ENCODE measurements at places on chromosomes 5 and 9.
A peak's percentile ranks its signal among the peaks of the same experiment; 100 is the strongest.

- no peak for DNase-seq
These were observed 1.6 kb downstream of the PLK2 start for GRCh38 chr5:58458141-58458742.

DNA sequence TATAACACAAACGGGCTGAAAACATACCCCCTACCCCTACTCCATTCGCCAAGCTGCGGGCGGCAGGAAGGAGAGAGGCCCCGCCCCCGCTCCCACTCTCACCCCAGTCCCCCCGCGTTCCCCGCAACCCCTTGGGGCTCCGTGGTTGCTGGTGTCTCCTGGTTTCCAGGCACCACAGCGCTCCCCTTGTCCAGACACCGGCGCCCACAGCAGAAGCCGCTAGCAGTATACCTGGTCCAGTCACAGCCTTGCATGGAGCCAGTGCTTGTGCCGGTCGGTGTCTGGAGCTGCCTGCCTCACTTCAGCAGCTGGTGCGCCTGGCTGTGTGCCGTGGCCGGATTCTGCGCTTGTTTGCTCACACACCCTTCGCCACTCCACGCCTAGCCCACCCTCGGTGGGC is 240.5 kb upstream of the DAB2 start:
- no peak for DNase-seq

GRCh38 chr9:134131471-134132207 is 4.2 kb upstream of the WDR5 start:
- DNase-seq: no peak

DNA sequence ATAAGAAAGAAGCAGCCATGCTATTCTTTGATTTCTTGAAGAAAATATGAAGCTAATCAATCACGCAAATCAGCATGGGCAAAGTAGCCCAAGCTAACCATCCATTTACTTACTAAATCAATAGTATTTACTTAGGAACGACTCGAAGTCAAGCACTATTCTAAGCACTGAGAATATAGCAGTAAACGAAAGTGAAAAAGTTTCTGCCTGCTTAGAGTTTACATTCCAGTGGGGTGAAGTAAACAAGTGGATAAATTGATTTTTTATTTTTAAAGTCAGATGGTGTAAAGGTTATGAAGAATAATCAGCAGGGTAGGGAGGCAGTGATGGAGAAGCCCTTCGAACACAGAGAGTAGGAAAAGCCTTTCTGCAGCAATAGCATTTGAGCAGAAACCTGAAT is 5.5 kb downstream of the TSTD2 start:
- no peak for DNase-seq

DNA sequence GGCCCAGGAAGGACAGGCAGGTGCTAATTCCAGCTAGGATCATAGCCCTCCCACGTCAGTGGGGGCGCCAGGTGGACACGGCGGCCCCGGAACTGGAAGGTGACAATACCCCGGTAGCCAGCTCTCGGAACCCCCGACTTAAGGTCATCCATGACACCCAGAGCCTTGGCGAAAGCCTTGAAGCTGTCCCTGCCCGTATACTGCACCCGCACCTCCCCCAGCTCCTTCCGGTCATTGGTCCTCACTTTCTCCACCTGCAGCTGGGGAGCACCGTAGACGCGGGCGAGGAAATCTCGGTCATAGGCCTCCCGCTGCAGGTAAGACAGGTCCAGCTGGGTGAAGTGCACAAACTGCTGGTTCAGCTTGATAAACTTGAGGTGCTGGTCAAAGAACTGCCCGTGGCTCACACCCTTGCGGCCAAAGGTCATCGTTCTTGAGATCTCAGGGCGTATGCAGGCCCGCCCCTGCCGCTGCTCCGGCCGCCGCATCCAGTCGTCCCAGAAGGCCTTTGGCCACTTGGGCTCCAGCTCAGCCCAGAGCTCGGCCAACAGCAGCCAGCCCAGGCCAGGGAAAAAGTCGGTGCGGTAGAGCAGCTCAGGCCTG is 10.9 kb downstream of the MGAT1 start:
- no peak for DNase-seq

GRCh38 chr9:124217836-124218437 is 39.8 kb upstream of the NEK6 start:
- no peak for DNase-seq

- DNase-seq: no peak
These were observed 14.0 kb downstream of the OR13J1 start for GRCh38 chr9:35856206-35856605.

DNA sequence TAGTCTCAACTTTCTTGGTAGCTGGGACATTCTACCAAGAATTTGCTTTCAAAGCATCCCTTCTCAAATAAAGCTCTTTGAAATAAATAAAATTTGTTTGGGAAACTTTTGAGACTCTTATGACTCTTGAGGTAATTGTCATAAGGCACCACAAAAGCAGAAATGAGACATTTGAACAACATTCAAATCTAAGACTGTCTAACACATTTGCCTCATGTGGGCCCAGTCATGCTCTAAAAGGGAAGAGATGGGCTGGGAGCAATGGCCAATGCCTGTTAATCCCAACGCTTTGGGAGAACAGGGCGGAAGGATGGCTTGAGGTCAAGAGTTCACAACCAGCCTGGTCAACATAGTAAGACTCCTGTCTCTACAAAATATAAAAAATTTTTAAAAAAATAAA is 26.4 kb downstream of the SLC31A2 start:
- DNase-seq: no peak

- DNase-seq: no peak
These were observed 224.7 kb downstream of the NFIB start for GRCh38 chr9:14089051-14089803.

DNA sequence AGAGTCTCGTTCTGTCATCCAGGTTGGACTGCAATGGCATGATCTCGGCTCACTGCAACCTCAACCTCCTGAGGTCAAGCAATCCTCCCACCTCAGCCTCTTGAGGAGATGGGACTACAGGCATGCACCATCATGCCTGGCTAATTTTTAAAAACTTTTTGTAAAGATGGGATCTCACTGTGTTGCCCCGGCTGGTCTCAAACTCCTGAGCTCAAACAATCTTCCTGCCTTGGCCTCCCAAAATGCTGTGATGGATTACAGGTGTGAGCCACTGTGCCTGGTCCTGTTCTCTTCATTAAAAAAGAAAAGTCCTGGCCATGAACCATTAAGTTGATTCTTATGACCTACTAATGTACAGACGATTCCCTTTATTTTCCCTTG is 54.7 kb downstream of the ERAP1 start:
- no peak for DNase-seq

DNA sequence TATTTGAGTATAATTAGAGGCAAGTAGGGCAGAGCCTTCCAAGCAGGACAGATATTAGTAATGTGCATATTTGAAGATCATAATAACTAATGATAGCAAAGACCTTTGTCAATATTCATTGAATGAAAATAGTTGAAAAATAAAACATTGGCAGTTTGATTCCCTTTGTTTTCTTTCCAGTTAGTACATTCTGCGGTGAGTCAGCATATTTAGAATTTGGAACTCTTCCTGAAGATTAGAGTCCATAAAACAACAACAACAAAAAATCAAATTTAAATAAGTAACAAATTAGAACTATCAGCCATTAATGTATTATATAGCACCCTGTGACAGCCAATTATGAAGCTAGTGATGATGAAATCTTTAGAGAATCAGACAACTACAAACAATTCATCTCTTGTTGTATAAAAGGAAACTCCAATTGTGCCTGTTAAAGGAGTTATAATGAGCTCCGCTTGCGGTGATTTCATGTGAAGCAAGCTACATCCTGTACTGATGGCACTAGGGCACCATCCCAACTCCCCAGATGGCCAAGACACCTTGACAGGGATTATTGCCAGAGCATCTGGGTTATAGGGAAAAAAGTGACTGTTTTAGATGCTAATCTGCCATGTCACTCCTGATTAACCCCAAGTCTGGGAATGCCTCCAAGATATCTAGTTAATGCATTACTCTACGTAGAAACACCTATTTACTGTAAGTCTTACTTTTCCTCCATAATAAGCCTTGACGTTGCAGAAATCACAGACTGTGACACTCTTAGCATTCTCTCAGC is 6.8 kb downstream of the IFNA8 start:
- DNase-seq: no peak

- no peak for DNase-seq
These were observed 9.2 kb downstream of the TSTD2 start for GRCh38 chr9:97623946-97624345.

- DNase-seq: no peak
These were observed 14.2 kb downstream of the AHRR start for GRCh38 chr5:335740-336038.

DNA sequence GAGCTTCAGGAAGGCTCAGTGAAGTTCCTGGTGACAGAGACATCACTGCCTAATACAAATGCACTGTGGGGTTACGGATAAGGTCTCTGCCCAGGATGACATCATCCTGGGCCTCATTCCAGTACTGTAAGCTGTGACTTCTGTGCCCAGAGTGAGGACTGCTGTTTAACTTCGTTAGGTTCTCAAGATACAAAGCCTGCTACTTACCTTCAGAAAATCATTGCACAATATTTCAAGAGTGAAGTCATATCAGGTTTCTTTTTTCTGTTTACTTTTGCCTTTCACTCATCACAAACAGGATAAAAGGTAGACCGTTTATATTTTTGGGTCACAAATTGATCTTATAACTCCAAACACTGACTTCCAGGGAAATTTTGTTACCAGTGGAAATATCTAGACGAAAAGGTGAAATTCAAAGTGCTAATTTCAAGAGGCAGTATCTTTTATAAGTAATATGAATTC is 241.2 kb downstream of the PIK3R1 start:
- DNase-seq: no peak

DNA sequence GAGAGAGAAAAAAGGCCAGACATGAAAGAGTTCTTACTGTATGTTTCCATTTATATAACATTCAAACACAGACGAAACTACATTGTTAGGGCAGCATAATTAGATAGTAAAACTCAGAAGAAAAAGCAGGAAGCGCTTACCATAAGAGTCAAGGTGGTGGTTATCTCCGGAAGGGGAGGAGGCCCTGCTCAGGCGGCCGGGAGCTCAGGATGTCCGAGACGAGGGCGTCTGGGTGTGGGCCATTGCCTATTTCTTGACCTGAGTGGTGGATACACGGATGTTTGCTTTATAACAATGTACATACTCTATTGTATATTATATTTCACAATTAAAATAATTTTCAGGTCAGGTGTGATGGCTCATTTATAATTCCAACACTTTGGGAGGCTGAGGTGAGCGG is 80.9 kb upstream of the COL5A1 start:
- DNase-seq: no peak

- no peak for DNase-seq
These were observed 254.2 kb upstream of the PANK3 start for GRCh38 chr5:168833383-168833782.

GRCh38 chr5:82355496-82355895 is 77.3 kb upstream of the RPS23 start:
- no peak for DNase-seq

DNA sequence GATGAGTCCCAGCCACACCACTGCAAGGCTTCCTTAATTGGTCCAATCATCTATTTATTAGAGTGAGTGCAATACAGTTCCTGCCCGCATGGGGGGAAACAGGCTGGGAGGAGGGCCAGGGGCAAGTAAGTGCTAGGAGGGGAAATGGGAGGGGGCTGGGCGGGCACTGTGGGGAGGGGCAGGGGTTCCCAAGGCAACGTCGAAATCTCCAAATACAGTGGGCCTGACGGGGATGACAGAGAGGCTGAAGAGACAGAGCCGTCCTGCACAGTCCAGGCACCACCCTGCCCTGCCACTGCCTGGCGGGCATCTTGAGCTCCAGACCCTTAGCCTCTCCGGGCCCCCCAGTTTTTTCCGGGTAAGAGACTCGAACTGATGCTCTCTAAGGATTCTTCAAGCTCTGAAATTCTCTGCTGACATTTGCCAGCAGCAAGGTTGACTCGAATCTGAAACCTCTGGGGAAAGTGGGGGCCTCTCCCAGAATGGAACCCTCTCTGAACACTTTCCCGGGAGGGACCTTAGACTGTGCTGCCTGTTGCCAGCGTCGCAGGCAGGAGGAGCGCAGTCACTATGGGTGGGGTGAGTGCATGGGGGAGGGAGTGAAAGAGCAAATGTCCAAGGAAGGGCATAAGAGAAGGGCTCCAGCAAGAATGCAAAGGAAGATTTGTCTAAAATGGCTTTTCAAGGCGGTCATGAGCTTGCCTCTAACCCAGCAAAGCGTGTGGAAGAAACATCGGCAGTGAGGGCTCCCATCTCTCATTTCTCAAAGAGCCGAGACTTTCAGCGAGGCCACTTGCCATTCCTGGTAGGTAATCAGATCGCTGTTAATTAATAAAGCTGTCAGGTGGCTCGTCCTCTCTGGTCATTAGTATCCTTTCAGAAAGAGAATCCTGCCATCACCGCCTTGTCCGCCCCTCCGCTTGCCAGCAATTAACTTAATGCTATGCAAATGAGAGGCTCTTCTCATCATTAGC is 99.0 kb downstream of the GTF3C4 start:
- no peak for DNase-seq

DNA sequence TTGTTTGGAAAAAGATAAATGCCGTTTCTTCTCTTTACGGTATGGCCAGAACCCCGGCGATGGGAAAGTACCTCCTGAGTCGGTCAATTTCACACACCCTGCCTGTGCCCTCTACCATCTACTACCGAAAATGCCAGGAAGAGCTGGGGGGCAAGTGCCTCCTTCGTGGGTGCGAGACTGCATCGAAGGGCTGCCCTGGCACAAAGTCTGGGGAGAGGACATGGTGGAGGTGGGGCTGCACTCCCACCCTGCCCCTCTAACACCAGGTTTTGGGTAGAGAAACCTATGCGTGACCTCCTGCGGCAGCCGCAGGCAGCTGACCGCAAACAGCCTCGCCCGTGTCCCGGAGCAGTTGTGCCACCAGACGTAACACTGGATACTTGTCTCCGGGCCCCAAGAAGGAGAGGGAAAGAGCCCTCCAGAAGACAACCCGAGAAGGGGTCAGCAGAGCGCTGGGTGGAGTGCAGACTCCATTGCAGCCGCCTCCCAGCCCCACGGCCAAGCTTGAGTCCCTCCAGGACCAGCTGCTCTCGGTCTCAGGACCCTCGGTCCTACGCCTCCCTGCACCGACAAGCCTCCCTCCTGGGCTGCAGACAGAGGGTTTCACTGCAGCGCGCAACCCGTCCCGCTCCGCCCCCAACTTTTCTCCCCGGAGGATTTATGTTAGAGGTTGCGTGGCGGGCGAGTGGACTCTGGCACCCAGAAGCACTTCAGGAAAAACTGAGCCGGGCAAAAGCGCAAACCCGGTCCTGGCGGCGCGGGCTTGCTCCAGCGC is 823 bp upstream of the PRDM6 start:
- no peak for DNase-seq

- no peak for DNase-seq
These were observed 10.7 kb downstream of the ALAD start for GRCh38 chr9:113390192-113390960.

GRCh38 chr5:81755320-81755719 is 4.4 kb upstream of the SSBP2 start:
- peak; percentile 62 for DNase-seq

DNA sequence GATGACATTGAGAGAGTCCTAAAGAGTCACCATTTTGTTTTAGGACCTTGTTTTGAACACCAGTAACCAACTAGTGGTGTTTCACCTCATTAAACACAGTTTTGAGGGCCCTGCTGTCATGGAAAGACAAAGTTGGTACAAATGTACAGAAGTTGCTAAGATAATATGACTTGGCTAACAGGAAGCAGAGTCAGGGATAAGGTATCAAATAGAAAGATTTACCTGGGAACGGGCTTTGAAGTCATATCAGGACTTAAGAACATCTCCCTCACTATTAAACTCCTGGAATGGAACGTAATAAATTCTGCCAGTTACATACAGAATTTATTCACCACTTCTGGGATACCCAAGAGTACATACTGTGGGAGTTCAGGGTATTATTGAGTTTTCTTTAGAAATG is 115.6 kb downstream of the SNCAIP start:
- DNase-seq: no peak

- no peak for DNase-seq
These were observed 224.0 kb downstream of the ARHGAP26 start for GRCh38 chr5:142994218-142994617.
